T-helper 2 cell (primary cell): ENCODE measurements at places on chromosomes 4 and X.

- no peak for DNase-seq
These were observed 601 bp upstream of the FGFBP2 start for GRCh38 chr4:15963576-15963975.

DNA sequence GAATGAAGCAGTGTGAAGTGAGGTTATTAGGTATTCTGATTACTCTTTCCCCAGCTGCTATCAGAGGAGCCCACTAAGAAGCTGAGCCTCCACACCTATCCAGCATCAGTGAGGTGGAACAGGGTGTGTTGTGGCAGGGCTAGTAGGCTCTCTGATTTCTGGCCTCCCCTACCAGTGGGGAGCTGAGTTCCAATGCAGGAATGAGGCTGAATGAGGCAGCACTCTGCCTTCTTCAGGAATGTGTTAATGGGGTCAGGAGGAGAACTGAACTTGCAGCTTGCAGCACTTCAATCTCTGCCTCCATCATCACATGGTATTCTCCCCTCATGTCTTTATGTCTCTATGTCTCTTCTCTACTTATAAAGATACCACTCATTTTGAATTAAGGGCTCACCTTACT lies 26.9 kb downstream of the SOX3 start:
- DNase-seq = no peak

- DNase-seq = no peak
These were observed at the start of gene VEGFC for GRCh38 chr4:176792326-176793059. TSS of gene VEGFC (minus strand) at chr4:176792922. CDS start at chr4:176792311, 611 bp downstream.

DNA sequence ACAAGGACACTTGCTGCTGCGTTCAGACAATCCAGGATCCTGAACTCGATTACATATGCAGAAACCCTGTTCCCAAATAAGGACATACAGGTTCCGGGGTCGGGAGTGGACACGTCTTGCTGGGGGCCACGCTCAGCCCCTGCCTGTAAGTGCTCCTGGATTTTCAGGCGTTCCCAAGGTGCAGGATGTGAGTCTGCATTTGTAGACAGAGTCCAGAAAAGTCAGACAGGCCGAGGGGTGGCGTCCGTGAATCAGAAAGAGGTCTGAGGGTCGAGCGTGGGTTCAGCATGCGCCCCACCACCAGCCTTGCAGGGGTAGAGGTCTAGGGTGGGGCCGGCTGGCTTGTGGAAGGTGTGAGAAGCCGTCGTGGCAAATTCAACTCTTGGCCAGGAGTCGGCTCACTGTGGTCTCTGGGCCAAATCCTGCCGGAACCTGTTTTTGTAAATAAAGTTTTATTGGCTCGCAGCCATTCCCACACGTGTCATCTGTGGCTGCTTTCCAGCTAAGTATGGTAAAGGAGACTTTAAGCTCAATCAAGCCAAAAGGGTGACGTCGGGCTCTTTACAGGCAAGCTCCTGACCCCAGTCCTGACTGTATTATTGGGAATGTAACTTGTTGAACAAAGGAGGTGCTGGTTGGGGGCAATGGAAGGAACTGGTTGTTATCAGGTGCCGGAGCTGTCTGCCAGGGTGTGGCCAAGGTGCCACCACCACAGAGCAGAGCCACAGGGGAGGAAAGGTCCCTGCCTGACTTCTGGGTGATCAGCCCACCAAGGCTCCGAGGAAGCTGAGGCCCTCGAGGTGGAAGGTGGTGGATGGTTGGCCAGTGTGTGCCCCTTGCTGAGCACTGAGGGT lies 7.4 kb downstream of the DOK7 start:
- no peak for DNase-seq

DNA sequence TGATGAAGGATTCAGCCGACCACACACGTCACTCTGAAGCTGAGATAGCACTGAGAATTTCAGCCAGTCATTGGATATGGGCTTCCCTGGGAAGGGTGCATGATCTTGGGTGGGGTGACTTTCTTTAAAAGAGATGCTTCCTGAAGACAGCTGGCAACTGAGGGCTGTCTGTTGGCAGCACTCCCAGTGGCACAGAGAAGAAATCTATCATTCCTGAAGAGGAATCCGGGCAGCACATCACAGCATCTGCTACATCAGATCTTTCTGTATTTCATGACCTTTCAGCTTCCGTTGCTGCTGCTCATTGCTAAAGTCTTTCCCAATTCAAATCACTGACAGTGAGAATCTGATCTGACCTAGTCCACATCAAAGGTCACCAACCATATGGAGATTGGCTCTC lies 193.8 kb upstream of the RBPJ start:
- no peak for DNase-seq

DNA sequence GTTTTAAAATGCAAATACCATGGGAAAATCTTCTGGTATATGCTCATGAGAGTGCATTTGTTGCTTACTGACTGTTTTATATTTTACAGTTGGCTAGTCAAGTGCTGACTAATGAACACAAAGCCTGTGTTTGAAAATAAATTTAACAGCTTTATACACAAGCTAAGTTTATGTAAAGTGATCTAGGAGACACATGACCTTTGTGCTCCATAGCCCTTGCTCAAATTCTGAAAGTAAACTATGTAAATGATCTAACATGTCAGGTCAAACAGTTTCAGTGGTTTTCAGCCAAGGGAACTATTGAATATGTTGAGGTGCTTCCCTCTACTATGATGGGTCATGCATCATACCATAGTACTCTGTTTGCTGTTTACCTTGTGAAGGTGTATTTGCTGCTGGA lies 36.7 kb downstream of the DIAPH2 start:
- DNase-seq = no peak
